ENCODE measurements at places on chromosomes 5 and 9.

DNA sequence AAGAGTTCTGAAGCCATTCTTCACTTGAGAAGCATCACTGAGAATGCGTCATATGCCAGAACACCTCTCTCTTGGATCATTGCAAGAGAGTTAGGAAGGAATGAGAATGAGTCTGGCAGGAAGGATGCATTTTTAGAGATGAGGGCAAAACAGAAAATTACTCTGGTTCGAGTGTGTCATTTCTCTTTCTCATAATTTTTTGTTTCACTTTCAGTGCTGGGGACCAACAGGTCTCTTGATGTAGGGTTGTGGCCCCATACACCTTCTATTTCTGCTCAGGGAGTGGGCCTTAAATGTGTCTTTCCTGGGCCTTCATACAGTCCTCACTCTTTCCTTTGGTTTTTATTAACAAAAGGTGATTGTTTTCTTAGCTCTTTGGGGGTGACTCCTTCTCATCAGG lies 302.4 kb downstream of the NR3C1 start:
- no peak for DNase-seq

DNA sequence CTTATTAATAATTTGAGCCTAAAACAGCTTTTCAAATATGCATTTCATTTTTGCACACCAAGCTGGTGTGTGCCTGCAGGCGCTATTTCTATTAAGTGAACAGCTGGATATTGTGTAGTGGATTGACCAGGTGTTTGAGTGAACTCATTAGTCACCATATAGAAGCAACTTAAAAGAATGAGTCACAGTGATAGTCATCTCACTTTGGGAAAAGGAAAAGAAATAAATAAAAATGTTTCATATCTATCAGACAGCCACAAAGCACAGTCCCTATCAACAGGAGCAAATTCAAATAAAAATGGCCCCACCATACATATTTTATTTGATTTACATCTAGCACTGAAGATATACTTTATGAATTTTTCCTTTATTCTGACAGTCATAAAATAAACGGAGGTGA lies 456.5 kb upstream of the CDH9 start:
- DNase-seq: no peak

DNA sequence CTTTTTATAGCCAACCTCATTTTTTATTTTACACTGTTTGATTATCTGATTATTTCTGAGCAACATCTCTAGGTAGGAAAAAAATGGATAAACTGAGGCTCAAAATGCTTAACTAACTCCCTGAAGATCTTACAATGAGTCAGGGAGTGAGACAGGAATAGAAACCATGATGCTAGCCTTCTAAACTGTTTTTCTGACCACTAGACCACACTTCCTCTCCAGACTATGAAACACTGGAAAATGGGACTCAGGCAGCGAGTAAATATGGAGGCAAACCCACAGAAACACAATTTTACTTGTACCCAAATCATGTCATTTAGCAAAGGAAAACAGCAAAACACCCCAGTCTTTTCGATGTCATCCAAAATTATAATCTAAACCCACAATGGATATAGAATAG lies 129.9 kb upstream of the ANKH start:
- no peak for DNase-seq

- no peak for DNase-seq
Measured at GRCh38 chr5:8381972-8382371, 513.0 kb downstream of the MTRR start.

DNA sequence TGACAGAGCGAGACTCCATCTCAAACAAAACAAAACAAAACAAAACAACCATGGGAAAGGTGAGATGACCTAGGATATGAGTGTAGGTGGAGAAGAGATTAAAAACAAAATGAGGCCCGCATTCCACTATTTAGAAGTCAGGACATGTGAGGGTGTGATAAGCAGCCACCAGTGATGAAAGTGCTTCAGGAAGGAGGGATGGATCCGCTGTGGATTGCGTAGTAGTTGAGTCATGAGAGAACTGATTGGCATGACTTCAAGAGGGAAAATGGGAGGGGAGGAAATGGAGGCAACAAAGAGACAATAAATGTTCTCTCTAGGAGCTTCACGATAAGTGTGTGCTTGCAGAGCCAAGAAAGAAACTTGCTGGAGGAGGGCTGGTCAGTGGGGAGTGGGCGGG lies 367.6 kb downstream of the ARL15 start:
- no peak for DNase-seq

GRCh38 chr9:125089331-125089730 lies 54.0 kb downstream of the SCAI start:
- DNase-seq: no peak

DNA sequence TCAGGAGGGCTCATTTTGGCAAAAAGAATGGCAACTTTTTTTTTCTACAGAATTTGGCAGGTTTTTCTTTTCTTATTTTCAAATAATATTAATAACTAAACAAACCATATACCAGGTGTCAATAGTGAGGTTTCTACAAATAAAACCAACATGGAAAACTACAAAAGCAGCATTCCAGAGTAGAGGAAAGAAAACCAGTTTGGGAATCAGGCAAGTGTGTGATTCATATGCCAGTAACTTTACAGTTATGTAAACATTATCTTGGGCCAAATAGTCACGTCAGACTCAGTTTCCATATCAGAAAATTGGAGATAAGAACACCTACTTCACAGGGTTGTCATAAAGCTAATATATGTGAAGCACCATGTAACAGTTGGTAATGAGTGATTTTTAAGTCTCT lies 51.7 kb downstream of the FBXW11 start:
- no peak for DNase-seq

DNA sequence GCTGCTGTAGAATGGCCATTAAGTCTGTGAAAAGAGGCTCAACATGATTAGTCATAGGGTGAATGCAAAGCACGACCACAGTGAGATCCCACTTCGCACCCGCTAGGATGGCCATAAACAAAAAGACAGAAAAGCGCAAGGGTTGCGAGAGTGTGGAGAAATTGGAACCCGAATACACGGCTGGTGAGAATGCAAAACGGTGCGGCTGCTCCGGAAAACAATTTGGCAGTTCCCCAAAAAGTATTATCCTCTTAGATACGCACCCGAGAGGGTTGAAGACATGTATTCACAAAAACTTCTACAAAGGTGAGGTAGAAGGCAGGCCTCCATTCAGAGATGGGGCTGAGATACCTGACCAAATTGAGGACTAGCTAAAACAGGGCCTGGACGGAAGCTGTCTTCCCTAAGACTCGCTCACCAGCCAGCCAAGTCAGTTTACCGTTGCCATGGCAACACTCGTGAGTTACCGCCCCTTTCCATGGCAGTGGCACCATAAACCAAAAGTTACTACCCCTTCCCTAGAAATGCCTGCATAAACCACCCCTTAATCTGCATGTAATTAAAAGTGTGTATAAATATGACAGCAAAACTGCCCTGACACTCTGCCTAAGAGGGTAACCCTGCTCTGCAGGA lies 726 bp upstream of the PSMB7 start:
- DNase-seq: no peak

GRCh38 chr9:69134412-69134811 lies 39.7 kb upstream of the TJP2 start:
- no peak for DNase-seq

DNA sequence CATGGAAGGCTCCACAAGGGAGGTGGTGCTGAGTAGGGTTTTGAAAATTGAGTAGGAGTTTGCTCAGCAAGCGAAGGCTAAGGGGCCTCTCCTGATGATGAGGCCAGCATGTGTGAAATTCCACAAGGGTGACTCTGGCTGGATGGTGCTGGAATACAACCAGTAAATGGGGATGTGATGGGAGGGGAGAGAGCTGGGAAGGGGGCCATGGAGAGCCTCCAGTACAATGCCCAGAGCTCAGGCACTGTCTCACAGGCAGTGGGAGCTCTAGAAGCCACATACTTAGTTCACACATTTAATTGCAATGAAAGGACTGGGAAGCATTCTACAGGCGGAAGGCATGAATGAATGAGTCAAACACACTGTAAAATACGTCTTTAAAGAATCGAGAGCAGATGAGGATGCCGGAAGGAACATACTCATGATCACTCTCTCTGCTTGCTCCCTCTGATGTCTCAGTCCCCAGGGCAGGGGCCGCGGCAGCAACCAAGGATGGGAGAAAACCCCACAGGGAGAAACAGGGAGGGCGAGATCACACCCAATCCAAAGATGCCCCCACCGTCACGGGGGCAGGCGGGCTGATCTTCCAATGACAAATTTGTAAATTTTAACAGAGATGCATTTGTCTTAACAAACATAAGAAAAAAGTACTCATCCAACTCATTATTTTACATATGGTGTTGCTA lies 261.0 kb downstream of the NSG2 start:
- no peak for DNase-seq

GRCh38 chr9:26170190-26170589 lies 491.9 kb upstream of the TUSC1 start:
- no peak for DNase-seq

- no peak for DNase-seq
Measured at GRCh38 chr9:89502038-89502601, 4.2 kb upstream of the SEMA4D start.

DNA sequence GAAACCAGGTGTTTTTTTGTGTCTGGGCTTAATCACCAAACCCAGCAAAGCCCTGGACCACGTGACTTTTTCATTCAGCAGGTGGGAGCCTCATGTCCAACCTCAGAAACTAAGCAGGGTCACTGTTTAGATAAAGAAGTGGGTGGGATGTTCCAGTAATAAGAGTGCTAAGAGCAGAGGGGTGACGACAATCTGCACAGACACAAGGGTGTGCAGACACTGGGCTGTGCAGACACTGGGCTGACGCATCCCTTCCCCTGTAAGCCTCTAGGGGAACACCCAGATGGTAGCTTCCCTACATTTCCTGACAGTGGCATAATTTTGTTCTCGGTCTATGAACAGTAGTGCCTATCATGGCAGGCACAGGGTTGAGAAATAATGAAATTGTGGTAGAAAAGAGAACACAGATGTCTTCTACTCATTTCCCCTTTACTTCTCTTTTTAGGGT lies 85.1 kb downstream of the SAXO1 start:
- no peak for DNase-seq

- no peak for DNase-seq
Measured at GRCh38 chr5:169301386-169301934, 521 bp upstream of the SLIT3 start.

DNA sequence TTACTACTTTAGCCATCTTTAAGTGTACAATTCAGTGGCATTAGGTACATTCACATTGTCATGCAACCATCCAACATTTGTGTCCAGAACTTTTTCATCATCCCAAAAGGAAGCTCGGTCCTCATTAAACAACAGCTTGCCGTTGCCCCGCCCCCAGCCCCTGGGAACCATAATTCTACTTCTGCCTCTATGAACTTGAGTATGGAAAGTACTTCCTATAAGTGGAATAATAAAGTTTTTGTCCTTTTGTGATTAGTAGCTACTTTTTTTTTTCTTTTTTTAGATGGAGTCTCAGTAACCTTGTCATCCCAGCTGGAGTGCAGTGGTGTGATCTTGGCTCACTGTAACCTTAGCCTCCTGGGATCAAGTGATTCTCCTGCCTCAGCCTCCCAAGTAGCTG lies 5.0 kb downstream of the GBGT1 start:
- no peak for DNase-seq

DNA sequence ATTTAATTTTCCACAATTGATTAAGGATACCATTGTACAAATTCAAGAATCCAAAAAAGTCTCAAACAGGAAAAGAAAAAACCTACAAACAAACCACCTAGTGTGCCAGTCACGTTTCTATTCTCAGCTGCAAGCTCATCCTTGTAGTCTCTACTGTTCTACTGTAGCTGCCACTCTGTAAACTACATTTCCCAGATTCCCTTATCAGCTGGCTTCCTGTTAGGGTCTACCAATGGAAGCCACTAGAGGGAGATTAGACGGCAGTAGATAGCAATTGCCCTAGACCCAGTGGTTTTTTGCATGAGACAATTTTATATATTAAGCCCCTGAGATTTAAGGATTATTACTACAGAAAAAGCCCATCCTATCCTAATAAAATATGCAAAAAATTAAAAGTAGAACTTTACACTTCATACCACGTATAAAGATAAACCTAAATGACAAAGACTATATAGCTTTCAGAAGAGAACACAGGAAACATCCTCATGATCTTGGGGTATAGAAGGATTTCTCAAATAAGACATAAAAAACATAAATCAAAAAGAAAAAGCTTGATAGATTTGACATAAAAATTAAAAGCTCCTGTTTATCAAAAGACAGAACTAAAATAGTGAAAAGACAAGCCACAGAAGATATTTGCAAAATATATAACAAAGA lies 37.4 kb downstream of the P4HA2 start:
- no peak for DNase-seq

DNA sequence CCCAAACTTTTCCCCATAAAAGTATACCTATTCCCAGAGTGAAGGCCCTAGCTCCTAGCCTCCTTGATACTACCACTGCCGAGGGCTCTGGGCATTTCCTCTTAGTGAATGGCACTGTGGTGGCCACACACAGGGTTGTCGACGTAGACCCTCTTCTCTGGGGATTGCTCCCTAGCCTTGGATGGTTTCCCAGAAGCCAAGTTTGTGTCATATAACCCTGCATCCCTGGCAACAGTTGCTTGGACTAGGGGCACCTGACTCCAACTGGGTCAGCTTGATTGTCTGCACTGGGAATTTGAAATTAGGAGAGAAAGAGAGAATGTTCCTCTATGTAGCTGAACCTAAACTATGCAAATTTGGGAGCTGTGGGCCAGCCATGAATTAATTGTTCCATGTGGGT lies 32.3 kb upstream of the KIF2A start:
- DNase-seq: no peak

DNA sequence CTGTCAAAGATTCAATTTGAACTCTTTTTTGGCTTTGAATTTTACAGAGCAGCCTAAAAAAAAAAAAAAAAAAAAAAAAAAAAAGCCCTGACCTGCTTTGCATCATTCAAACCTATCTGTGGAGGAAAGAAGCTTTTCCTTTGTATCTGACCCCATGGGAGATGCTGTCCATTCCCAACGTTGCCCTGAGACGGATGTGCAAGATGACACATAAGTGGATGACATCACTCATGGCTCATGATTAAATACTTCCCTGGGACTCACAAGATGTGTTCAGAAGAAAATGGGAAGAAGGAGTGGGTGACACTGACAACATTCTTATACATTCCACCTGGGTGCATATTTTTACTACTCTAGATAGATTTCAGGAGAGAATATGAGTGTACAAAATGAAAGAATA lies 245.7 kb upstream of the ELAVL2 start:
- no peak for DNase-seq

GRCh38 chr5:65359981-65360380 lies 121.7 kb downstream of the ADAMTS6 start:
- DNase-seq: no peak
